ENCODE measurements at places on chromosomes 7 and 10.

DNA sequence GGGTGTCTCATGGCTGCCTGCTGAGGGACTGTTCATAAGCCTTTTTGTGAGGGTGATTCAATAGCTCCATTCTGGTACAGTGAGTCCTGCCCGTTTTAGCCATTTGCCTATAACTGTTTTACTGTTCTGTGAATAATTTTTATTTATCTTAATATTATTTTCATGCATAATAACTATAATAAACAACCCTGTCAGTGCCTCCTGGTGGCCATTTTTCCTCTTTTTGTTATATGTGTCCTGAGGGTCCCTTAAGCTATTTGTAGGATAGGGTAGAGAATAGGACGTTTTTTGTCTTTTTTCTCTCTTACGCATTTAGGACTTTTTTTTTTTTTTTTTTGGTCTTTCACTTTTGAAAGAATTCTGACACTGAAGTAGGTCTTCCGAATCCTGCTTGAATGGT lies 2.9 kb downstream of the C1QL3 start:
- DNase-seq: no peak

GRCh38 chr7:6630007-6630849 lies 6.9 kb upstream of the ZNF316 start:
- DNase-seq: no peak

- no peak for DNase-seq
Measured at GRCh38 chr10:22912763-22913384, 15.0 kb upstream of the ARMC3 start.

- no peak for DNase-seq
Measured at GRCh38 chr7:96400518-96400917, 78.6 kb upstream of the SLC25A13 start.

DNA sequence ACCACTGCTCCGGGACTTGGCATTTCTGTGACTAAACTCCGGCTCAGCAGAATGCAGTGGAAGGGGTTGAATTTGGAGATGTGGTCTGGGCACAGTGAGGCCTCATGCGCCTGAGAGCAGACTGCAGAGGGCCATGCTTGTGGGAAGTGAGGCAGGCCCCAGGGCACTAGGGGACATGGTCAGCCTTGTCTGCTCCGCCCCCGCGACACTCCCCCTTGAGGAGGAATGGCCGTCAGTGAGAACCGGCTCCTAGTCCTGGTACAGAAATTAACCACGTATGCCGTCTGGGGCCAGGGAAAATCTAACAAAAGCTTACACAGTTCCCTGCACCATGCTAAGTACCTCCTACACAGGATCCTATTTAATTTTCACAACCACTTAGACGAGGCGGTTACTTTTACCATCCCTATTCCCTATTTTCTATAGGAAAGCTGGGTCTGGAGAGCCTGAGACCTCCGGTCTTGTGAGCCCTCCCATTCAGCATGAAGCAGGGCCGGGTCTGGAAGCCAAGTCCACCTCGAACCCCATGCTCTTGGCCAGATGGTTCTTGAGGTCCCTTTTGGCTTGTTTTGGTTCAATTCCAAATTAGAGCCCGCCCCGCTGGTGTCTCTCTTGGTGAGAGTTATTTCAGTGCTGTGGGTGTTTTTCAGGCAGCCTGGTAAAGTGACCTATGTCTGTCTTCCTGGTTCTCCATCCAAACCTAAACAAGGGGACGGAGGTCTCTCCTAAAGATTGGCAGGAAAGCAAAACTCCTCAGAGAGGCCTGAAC lies 87.7 kb upstream of the PITRM1 start:
- DNase-seq: no peak

GRCh38 chr7:2440608-2441245 lies 35.5 kb downstream of the GRIFIN start:
- DNase-seq: no peak

GRCh38 chr7:1669954-1670893 lies at the start of gene ELFN1:
ELFN1 (plus strand) TSS chr7:1670277; CDS start chr7:1744597, 74,320 bp downstream.
- peak; percentile 70 for DNase-seq

DNA sequence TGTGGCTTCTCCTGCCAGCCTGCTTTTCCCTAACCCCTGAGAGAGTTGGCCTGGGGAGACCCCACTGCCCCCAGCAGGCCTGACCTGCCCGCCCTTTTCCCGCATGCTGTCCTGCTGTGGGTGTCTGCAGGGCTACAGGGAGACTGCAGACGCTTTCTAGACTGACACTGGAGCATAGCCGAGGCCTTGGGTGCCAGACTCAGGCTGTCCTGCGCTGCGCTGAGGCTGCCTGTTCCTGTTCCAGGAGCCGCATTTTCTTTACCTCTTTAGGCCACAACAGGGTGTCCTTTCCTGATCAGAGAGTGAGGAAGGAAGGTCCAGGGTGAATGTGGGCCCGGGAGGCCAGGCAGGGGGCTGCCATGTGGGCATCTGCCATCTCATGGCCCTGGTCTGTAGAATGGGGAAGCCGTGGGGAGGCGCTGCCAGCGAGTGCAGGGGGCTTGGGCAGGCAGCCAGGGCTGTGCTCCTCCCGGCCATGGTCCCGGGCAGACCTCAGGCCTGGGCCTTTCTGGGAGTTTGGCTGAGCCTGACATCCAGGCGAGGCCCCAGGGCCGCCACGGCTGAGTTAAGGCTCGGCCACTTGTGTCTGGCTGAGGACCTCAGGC lies 3.6 kb downstream of the PWWP2B start:
- DNase-seq: no peak

DNA sequence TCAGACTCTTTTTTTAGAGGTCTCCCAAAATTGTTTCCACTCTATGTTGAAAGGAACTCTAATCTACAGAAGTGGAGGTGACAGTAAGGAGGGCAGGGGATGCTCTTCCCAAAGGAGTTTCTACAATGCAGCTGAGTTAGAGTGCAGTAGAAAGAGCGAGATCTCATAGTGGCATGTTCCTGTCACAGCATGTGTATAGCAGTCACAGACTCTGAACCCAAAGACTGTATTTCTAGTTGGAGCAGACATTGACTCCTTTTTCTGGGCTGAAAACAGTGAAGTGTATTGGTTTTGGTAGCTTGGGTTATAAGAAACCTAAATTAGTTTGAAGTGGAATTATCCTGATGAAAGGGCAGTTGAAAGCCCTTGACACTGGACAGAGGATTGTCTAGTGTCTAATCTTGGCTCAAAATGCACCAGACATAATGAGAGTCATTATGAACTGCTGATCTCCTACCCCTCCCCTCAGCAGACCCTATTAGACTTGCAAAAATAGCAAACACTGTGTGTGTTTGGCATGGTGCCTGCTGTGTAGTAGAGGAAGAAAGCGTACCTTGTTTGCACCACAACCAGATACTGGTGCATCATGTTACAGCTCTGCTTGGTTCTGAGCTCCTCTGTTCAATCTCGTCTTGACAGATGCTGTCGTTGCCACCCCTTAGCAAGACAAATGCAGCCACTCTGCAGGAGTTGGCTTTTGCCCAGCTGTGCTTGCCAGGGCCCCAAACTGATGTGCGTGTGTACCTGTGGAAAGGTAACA lies 336.0 kb downstream of the AUTS2 start:
- no peak for DNase-seq

- DNase-seq: peak; percentile 84
Measured at GRCh38 chr10:12042409-12042796, 206 bp downstream of the UPF2 start.

- DNase-seq: no peak
Measured at GRCh38 chr7:131897790-131898165, 341.4 kb upstream of the PODXL start.

DNA sequence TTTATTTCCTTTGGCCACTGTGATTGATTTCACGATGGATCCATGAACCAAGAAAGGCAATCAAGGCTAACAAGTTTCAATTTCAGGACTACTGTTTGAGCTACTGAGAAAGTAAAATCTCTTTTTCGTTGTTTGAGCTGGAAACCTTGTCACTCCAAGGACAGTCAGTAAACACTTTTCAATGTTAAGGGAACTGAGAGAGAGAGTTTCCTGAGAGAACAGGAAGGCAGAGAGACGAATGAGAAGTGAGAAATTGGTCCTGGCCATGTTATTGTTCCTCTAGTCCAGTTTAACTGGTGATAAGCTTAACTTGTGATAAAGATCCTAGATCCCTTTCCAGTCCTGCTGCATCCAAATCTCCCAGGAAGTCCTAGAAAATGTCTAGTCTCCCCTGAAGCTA lies 909 bp upstream of the AKR1D1 start:
- no peak for DNase-seq

GRCh38 chr10:30219971-30220751 lies 128.9 kb downstream of the MTPAP start:
- DNase-seq: peak; percentile 60

- DNase-seq: no peak
Measured at GRCh38 chr10:128025951-128026350, 100.3 kb downstream of the MKI67 start.

GRCh38 chr7:41116817-41117216 lies 586.1 kb downstream of the INHBA start:
- no peak for DNase-seq

- DNase-seq: no peak
Measured at GRCh38 chr10:36759141-36759805, 366.1 kb upstream of the ANKRD30A start.

- peak; percentile 73 for DNase-seq
Measured at GRCh38 chr7:144527051-144527471, 123.6 kb upstream of the NOBOX start.
